ENCODE measurements at places on chromosomes 6 and 20.
A peak's percentile ranks its signal among the peaks of the same experiment; 100 is the strongest.

DNA sequence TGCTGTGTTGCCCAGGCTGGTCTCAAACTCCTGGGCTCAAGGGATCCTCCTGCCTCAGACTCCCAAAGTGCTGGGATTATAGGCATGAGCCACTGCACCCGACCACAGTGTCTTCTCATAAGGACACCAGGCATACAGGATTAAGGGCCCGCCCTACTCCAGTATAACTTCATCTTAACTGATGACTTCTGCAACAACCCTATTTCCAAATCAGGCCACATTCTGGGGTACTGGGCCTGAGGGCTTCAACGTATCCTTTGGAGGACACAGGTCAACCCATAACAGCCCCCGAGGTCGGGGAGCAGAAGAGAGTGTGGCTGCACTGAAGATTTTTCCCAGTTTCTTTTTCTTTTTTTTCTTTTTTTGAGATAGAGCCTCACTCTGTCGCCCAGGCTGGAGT lies 39.7 kb downstream of the SUN5 start:
- DNase-seq, result no peak

DNA sequence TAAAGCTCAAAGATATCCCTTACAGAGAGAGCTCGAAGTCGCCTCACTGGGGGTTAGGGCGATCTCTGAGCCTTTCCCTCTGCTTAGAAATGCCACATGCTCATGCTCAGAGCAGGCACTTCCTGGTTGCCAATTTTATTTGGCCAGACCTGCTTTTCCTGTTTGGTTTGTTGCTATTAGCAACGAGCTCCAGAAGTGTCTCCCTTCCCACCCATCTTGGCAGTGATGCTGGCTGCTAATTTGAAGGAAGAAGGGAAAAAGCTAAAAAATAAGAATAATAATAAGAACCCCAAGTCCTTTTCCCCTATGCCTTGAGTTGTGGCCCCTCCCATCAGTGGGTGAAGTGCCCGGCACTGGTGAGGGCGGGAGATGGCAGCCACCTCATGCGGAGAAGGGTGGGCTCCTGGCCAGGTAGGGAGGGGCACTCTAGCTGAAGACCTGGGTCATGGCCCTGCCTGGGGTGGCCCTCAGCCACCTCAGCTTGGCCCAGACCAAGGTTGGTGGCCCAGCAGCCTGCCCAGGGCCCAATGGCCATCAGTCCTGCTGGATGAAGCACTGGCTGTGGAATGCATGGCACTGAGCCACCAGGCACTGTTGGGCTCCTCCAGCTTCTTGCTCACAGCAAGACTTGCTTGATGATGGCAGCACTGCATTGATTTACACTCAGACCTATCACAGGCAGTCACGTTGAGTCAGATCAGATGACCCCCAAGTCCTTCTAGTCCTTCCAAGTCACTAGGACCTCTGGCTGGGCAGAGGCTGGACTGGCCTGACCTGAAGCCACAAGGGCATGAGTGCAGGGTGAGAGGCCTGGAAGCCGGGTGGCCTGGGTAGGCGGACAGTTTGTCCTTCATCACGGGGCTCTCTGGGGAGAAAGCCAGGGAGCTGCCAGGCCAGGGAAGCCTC lies 79.0 kb downstream of the SYNJ2 start:
- no peak for DNase-seq

GRCh38 chr20:45813006-45813340 lies 529 bp downstream of the UBE2C start:
- no peak for DNase-seq

DNA sequence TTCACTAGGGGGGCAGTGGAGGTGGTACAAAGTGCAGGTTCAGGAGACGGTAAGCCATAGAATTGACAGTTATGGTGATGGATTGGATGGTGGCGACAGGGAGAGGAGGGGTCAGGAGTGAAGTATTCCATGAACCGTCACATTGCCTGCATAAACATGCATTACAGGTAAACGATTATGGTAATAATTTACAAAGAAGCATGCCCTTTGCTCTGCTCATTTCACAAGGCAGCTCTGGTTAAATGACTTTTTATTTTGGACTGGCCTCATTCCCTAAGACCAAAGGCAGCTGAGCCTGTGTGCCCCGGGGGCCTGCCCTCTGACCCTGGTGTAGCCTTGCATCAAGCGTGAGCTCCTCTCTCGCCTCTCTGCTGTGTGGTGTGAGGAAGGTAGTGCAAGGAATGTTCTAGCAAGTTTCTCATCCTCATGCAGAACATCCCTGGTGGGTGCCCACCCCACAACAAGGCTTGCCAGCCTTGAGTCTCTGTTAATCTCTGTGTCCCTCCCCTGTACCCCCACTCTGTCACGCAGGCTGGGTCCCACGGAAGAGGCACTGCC lies 59.0 kb downstream of the PPP1R14C start:
- no peak for DNase-seq

DNA sequence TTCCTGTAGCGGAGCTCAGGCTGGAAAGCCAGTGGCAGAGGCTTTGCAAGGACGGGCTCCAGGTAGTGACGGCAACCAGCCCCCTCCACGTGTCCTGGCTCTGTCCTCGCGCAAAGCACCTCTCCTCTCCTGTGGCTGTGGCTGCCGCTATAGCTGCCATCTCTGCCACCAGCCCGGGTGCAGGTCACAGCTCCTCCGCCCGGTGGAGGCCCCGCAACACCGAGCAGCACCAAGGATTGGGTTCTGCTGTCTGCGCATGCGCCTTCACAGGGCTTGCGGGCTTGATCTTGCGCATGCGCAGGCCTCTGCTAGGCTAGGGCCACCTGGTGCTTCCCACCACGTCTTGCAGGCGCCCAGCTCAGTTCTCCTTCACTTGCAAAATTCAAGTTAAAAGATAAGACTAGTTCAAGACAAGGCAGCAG lies 625.4 kb downstream of the QKI start:
- peak; percentile 28 for DNase-seq

DNA sequence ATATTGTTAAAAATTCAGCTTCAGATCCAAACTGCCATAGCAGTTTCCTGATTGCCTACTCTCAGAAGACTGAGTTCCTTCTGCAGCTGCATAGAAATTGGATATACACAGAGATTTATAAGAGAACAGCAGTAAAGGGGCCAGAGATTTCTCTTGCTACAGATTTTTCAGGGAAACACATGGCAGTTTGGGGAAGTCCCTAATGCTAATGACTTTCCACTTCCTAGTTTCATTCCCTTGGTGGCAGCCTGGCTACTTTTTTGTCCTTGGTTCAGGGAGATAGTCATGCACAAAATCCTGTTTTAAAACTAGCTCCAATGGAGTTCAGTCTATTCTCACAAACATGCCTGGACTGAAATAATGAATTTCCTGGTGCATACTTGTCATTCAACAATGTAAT lies 125.3 kb upstream of the PLCB4 start:
- no peak for DNase-seq

GRCh38 chr6:79543411-79543810 lies 6.2 kb upstream of the LCA5 start:
- DNase-seq, result no peak

GRCh38 chr6:26032340-26033084 lies 54.7 kb upstream of the HFE start:
- no peak for DNase-seq

- no peak for DNase-seq
These were observed 177.1 kb downstream of the MRPL14 start for GRCh38 chr6:43950051-43950605.

GRCh38 chr20:10978019-10978702 lies 304.4 kb upstream of the JAG1 start:
- no peak for DNase-seq

- no peak for DNase-seq
These were observed 48.8 kb downstream of the DST start for GRCh38 chr6:56593801-56594318.

DNA sequence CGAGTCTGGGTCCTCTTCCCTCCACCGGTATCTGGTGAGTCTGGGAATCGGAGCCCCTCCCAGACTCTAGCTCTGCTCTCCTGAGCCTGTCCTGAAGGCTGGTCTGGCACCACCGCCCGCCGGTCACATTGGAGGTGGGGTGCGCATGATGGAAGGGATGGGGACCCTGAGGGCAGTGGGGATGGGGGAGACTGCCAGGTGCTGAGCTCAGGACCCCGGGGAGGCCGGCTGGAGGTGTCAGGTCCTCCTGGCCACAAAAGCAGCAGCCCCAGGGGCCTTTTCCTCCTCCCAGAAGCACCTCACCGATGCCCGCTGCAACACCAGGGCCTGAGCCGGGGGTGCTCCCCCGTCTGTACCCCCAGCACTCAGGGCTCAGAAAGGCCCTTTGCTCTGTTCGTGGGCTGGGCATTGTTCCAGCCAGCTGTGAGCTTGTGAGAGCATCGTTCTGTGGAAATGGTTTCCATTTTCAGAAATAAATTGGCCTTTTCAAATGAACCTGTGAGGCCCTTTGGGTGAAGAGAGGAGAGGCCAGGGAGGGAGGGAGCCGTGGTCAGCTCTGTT lies 2.5 kb upstream of the NPBWR2 start:
- no peak for DNase-seq

DNA sequence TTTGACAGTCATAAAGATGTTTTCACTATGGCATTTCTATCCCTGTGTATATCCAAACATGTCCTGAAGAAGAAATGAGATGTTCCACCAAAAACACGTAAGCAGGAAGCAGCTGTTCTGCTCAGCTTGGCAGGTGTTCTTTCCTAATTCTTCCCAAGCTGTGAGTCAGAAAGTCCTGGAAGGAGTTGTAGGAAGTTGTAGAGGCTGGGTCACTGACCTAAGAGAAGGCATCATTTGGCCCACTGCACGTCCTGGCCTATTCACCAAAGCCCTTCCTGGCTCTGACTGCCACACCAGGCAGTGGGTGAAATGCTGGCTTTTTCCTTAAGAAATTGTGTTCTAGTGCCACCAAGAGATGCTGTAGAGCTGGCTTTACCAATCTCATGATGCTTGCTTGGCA lies 40.3 kb downstream of the STX11 start:
- no peak for DNase-seq

DNA sequence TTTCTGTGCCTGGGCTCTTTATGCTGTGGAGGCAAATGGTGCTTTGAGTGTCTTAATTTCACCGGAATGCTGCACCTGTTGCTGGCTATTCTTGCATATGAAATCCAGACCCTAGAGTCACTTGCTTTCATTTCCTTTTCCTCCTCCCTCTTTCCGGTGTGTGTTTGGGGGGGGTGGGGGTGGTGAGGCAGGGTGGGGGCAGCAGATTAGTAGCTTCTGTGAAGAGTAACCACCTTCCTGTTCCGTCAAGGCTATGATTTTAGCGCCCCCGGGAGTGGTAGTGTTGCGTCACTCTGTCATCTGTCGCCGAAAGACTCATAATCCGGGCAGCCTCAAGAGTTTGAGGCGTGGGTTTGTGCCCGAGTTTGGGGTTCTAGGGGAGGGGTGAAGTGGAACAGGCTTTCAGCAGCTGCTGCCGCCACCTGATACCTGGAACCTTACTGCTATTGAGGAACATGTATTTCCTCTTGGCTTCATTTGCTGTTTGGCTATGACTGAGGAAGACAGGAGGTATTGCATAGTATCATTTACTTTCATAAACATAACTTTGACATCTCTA lies 49.1 kb downstream of the UTRN start:
- peak; percentile 38 for DNase-seq

GRCh38 chr20:48612335-48612734 lies 215.5 kb downstream of the PREX1 start:
- DNase-seq, result no peak

GRCh38 chr20:33650753-33651561 lies 11.2 kb upstream of the C20orf144 start:
- no peak for DNase-seq

GRCh38 chr6:154835307-154835706 lies 102.1 kb downstream of the SCAF8 start:
- no peak for DNase-seq

DNA sequence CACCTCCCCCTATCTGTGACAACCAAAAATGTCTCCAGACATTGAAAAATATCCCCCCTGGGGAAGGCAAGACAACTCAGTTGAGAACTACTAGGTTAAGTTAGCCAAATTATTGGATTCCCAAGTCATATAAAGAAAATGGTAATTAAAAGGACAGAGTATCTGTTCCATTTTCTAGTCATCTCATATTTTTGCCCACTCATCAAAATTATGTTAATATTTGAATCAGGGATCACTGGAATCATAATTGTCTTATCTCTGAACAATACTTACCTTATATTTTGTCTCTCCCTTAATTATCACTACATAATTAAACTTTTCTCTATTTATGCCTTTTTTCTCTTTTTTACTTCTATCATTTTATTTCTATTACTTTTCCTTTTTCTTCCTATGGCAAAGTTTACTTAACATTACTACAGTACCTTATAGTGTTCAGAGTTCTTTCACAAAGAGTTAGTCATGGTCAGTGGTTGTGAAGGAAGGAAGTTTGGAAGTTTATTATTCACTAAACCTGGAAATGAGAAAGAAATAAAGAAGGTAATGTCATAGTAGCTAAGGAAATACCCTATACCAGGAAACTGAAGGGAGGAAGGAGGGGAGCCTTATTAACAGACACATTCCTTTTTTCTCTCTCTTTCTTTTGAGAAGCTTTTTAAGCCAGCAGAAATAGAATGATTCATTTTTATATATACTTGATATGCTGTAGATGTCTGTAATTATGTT lies 332.9 kb downstream of the COL12A1 start:
- no peak for DNase-seq

DNA sequence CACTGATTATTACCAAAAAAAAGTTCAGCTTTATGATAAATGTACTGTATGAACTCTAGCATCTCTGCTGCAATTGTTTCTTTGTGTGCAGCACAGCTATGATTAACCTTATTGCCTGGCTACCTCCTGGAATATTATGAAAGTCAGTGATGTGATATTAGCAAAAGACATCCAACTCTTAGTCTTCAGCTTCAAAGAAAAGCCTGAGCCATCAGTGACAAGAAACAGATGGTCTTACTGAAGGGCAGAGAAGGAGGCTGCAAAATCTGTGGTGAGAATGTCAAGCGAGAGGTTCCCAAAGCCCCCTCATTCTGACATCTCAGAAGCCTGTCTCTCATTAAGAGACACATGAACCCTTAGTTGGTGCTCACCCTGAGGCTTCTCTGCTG lies 89.4 kb upstream of the TNFAIP3 start:
- no peak for DNase-seq

DNA sequence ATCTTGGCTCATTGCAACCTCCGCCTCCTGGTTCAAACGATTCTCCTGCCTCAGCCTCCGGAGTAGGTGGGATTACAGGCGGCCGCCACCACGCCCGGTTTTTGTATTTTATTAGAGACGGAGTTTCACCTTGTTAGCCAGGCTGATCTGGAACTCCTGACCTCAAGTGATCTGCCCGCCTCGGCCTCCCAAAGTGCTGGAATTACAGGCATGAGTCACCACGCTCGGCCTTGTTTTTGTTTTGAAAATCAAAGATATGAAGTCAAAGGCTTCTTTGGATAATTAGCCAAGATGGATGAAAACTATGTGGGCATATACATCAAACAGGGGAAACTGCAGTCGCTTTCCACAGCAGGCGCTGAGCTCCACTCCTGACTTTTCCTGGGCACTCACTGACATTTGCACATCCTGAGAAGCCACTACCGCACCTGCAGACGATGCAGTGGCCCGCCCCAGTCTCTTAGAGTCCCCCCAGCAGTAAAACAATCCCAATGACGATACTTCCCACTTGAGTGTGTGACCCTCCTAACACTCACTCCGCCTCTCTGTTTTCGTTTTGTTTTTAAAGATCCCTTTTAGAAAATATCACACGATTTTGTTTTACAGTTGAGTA lies 44.1 kb downstream of the GJA1 start:
- DNase-seq, result no peak

GRCh38 chr6:21955053-21955595 lies 341.7 kb downstream of the PRL start:
- no peak for DNase-seq

- DNase-seq, result no peak
These were observed 167.2 kb downstream of the TTLL2 start for GRCh38 chr6:167492100-167492449.

GRCh38 chr6:145427232-145427631 lies 308.1 kb downstream of the EPM2A start:
- DNase-seq, result no peak

GRCh38 chr20:44080064-44080463 lies 106.9 kb downstream of the JPH2 start:
- no peak for DNase-seq

Measured in stimulated activated CD4-positive, alpha-beta T cell treated with anti-CD3 and anti-CD28 coated beads, TNF-alpha, amount 100 ng/mL, for 1 hour (primary cell).